ENCODE measurements at places on chromosomes 3 and 15.

- no peaks in the 10 kb centered on the region for H3K27me3 ChIP-seq
- no peaks in the 10 kb centered on the region for H3K36me3 ChIP-seq
- no peak overlapping the region for H3K4me3 ChIP-seq
- H3K4me1 ChIP-seq: no peaks in the 10 kb centered on the region
- H3K27ac ChIP-seq: no peak overlapping the region
Measured at GRCh38 chr15:32951736-32952464, 234.1 kb downstream of the GREM1 start.

DNA sequence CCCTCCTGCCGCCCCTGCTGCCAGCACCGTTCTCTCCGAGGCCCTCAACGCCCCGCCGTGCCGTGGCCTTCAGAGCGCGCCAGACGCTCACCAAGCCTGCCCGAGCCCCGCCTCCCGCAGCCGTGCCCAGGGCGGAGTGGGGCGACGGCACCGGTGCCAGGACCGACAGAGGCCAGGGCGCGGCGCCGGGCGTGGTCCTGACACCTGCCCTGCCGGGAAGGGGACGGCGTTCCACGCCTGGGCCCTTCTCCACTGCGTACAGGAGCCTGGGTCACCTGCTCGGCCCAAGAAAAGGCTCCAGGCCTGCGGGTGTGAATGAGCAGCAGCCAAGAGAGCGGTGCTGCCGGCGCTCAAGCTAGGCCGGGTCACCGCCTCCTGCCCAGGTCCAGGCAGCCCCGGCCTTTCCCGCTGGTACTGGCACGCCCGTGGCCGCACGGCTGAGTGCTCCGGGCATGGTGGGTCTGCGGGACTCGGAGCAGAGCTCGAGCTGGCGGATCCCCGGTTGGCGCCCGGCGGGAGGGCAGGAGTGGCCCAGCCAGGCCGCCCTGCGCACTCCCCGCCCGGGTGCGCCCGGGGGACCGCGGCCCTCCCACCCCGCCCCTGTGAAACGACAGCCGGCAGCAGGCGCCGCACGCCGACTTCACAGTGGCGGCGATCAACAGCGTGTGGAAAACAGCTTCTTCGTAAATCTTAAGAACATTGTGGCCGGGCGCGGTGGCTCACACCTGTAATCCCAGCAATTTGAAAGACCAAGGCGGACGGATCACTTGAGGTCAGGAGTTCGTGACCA lies 4.2 kb downstream of the OCA2 start:
- peaks cover 31% of the 10 kb centered on the region for H3K4me1 ChIP-seq
- peaks cover 27% of the 10 kb centered on the region for H3K27me3 ChIP-seq
- peak; percentile 93 for DNase-seq
- peak overlapping the region; percentile 50 for H3K4me3 ChIP-seq
- no peaks in the 10 kb centered on the region for H3K36me3 ChIP-seq
- H3K27ac ChIP-seq: peak overlapping the region; percentile 81

GRCh38 chr15:47371939-47372338 lies 345.4 kb upstream of the SEMA6D start:
- no peak overlapping the region for H3K27ac ChIP-seq
- no peaks in the 10 kb centered on the region for H3K36me3 ChIP-seq
- no peak overlapping the region for H3K4me3 ChIP-seq
- no peaks in the 10 kb centered on the region for H3K4me1 ChIP-seq

DNA sequence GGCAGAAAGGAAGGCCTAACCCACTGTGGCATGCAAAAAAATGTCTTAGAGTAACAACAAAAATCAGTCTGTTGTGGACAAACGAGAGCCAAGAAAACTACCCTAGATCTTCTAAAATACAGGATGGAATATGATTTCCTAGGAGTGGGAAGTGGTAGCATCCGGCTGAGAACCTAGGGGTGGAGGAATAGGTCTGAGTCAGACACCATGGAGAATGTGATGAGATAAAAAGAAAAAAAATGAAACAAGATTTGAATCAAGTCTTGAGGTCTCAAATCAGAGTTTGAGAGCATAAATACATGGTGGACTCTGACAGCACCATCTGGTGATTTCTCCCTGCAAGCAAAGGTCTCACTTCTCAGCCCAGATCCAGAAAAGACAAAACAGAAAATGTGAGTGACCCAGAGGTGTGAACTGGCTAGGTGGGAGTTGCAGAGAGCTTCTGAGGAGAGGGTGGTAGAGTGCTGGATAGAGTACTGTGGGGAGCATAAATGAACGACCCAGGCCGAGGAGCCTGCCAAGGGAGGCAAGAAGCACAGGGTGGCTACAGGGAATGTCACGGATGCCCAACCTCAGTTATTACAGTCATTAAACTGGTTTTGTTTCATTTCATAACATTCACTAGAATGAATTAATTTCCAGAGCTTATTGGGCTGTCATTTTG lies 27.6 kb upstream of the VEPH1 start:
- H3K36me3 ChIP-seq: no peaks in the 10 kb centered on the region
- no peaks in the 10 kb centered on the region for H3K4me1 ChIP-seq
- H3K4me3 ChIP-seq: no peak overlapping the region
- no peak for DNase-seq
- H3K27ac ChIP-seq: no peak overlapping the region

GRCh38 chr3:11568503-11569155 lies 75.1 kb downstream of the VGLL4 start:
- H3K27ac ChIP-seq: peak overlapping the region; percentile 78
- H3K4me3 ChIP-seq: no peak overlapping the region
- H3K27me3 ChIP-seq: no peaks in the 10 kb centered on the region
- H3K4me1 ChIP-seq: peaks cover 18% of the 10 kb centered on the region
- peaks cover 34% of the 10 kb centered on the region for H3K36me3 ChIP-seq
- DNase-seq: no peak

- DNase-seq: no peak
- H3K36me3 ChIP-seq: peaks cover 17% of the 10 kb centered on the region
- no peaks in the 10 kb centered on the region for H3K4me1 ChIP-seq
- no peak overlapping the region for H3K4me3 ChIP-seq
Measured at GRCh38 chr3:182954553-182955235, 25.6 kb downstream of the DCUN1D1 start.

DNA sequence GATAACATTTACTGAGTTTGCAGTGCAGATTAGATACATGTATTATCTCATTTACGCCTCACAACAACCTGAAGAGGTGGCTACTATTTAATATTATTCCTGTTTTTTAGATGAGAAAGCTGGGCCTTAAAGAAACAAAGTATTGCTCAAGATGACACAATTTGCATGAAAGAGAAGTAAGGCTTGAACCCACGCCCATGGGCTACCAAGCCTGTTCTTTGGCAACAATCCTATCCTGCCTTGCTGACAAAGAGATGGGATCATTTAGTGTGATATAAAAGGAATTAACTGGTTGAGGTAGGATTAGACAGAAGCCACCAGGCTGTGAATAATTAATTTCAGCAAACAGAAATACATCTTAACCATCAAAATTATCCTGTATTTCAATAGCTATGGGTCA lies 9.2 kb upstream of the LDHAL6B start:
- H3K4me1 ChIP-seq: no peaks in the 10 kb centered on the region
- no peak overlapping the region for H3K27ac ChIP-seq
- H3K4me3 ChIP-seq: no peak overlapping the region
- DNase-seq: no peak

- H3K4me3 ChIP-seq: no peak overlapping the region
- peaks cover 46% of the 10 kb centered on the region for H3K4me1 ChIP-seq
- peak overlapping the region; percentile 80 for H3K27ac ChIP-seq
- DNase-seq: peak; percentile 71
Measured at GRCh38 chr3:120418866-120419490, 31.8 kb downstream of the FSTL1 start.

DNA sequence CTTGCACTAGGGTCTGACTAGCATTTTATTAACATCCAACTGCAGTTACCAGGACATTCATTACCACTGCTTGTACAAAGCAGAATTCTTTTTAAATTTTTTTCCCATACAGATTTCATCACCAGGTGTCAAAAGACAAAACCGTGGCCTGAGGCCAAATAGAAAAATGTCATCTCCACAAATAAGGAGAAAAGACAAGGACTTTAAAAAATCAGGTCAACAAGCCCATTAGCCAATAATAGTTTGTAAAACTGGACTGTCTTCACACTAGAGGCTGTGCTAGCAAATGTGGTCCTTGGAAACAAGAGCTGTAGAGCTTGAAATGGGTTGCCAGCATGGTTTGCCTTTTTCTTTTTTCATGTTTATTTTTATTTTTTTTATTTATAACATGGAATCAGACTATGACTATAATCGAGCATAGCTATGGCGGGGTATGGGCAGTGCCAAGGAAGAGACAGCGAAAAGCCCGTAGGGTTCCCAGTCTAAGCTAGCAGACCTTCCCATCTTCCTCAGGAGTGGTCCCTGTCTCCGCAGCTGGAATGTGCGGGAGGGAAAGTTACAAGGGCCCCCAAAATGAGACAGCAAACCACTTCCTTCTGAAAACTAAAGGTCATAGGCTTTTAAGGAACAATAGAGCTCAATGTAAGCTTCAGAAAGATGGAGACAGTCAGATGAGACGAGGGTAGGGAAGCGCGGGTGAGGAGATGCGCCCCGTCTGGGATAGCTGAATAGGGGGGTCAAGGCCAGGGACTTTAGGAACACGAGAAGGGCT lies 1.5 kb downstream of the PTPN9 start:
- no peaks in the 10 kb centered on the region for H3K27me3 ChIP-seq
- H3K36me3 ChIP-seq: no peaks in the 10 kb centered on the region
- DNase-seq: no peak
- H3K27ac ChIP-seq: peak overlapping the region; percentile 93
- peak overlapping the region; percentile 90 for H3K4me3 ChIP-seq

GRCh38 chr15:68542771-68543164 lies 36.0 kb upstream of the CORO2B start:
- H3K4me1 ChIP-seq: peaks cover 11% of the 10 kb centered on the region
- no peaks in the 10 kb centered on the region for H3K27me3 ChIP-seq
- no peak overlapping the region for H3K4me3 ChIP-seq
- no peak overlapping the region for H3K27ac ChIP-seq

DNA sequence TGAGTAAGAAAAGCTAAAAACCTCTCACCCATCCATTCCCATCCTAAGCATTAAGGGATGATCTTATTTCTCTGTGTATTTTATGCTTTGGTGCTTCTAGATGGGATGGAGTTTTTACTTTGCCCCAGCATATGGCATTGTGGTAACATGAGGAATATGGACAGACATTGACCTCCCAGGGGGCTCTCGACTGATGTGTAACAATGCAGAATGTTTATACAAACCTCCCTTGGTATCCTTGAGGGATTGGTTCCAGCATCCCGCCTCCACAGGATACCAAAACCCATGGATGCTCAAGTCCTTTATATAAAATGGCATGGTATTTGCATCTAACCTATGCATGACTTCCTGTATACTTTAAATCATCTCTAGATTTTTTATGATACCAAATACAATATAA lies 21.6 kb downstream of the PDIA5 start:
- peaks cover 18% of the 10 kb centered on the region for H3K36me3 ChIP-seq
- H3K4me3 ChIP-seq: no peak overlapping the region
- H3K27ac ChIP-seq: no peak overlapping the region
- H3K27me3 ChIP-seq: no peaks in the 10 kb centered on the region
- peaks cover 49% of the 10 kb centered on the region for H3K4me1 ChIP-seq
- DNase-seq: no peak

DNA sequence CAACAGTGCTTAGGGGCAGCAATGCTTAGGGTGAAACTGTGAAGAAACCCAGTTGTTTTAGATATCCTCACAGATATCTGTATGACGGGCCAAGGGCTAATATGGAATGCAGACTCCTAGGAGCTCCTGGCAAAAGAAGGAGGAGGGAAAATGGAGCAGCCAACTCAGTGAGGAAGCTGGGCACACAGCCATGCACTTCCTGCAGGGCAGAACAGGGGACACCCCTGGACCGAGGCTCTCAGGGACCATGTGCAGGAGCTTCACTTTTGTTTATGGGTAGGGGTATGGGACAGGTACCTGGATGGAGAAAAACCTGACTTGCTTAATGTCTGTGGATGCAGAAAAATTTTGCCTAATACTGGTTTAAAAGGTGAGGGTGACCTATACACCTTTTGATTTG lies 20.2 kb downstream of the NIPA1 start:
- no peak overlapping the region for H3K4me3 ChIP-seq
- no peak overlapping the region for H3K27ac ChIP-seq
- DNase-seq: peak; percentile 36
- H3K36me3 ChIP-seq: no peaks in the 10 kb centered on the region
- no peaks in the 10 kb centered on the region for H3K27me3 ChIP-seq

DNA sequence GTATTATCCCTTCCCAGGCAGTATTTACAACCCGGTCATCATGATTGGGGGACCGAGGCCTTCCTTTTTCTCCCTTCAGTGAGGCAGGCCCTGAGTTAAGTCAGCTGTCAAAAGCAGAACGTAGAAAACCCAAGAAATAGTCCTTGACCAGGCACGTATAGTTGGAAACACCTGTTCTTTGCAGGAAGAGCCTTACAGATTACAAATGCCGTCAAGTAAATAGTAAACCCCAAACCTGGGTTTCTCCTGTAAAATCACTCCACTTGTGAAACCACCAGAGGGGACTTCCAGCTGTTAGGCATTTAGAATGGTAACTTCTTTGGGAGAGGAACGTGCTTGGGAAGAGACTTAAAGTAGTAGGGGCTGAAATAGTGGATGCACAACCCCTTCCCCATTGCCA lies 1.0 kb upstream of the BTBD1 start:
- DNase-seq: no peak
- no peaks in the 10 kb centered on the region for H3K36me3 ChIP-seq
- no peak overlapping the region for H3K4me3 ChIP-seq
- H3K27me3 ChIP-seq: no peaks in the 10 kb centered on the region

GRCh38 chr3:171831936-171832335 lies 11.2 kb upstream of the TMEM212 start:
- H3K27me3 ChIP-seq: no peaks in the 10 kb centered on the region
- H3K4me1 ChIP-seq: peaks cover 37% of the 10 kb centered on the region
- DNase-seq: no peak
- H3K36me3 ChIP-seq: no peaks in the 10 kb centered on the region

- no peak overlapping the region for H3K27ac ChIP-seq
- peaks cover 61% of the 10 kb centered on the region for H3K36me3 ChIP-seq
- H3K4me1 ChIP-seq: no peaks in the 10 kb centered on the region
- no peak overlapping the region for H3K4me3 ChIP-seq
Measured at GRCh38 chr15:44647637-44648036, 15.8 kb downstream of the SPG11 start.

GRCh38 chr3:194637066-194637465 lies 3.8 kb upstream of the TMEM44 start:
- H3K27me3 ChIP-seq: no peaks in the 10 kb centered on the region
- no peak overlapping the region for H3K4me3 ChIP-seq
- H3K36me3 ChIP-seq: peaks cover 22% of the 10 kb centered on the region
- no peak overlapping the region for H3K27ac ChIP-seq

GRCh38 chr15:58908550-58909309 lies 24.7 kb downstream of the SLTM start:
- H3K27me3 ChIP-seq: no peaks in the 10 kb centered on the region
- no peak for DNase-seq
- H3K4me3 ChIP-seq: no peak overlapping the region
- H3K27ac ChIP-seq: no peak overlapping the region
